ENCODE measurements at places on chromosomes 6 and 20.

GRCh38 chr6:72952808-72953630 is 272.3 kb downstream of the KHDC1L start:
- no peak for DNase-seq
- no peak overlapping the region for H3K27ac ChIP-seq
- peaks cover 1% of the 10 kb centered on the region for H3K36me3 ChIP-seq
- H3K27me3 ChIP-seq = no peaks in the 10 kb centered on the region

- peaks cover 3% of the 10 kb centered on the region for H3K36me3 ChIP-seq
- DNase-seq = no peak
- no peak overlapping the region for H3K4me3 ChIP-seq
- H3K27me3 ChIP-seq = no peaks in the 10 kb centered on the region
Observed at GRCh38 chr20:33687993-33688937, 2.1 kb upstream of the E2F1 start.

DNA sequence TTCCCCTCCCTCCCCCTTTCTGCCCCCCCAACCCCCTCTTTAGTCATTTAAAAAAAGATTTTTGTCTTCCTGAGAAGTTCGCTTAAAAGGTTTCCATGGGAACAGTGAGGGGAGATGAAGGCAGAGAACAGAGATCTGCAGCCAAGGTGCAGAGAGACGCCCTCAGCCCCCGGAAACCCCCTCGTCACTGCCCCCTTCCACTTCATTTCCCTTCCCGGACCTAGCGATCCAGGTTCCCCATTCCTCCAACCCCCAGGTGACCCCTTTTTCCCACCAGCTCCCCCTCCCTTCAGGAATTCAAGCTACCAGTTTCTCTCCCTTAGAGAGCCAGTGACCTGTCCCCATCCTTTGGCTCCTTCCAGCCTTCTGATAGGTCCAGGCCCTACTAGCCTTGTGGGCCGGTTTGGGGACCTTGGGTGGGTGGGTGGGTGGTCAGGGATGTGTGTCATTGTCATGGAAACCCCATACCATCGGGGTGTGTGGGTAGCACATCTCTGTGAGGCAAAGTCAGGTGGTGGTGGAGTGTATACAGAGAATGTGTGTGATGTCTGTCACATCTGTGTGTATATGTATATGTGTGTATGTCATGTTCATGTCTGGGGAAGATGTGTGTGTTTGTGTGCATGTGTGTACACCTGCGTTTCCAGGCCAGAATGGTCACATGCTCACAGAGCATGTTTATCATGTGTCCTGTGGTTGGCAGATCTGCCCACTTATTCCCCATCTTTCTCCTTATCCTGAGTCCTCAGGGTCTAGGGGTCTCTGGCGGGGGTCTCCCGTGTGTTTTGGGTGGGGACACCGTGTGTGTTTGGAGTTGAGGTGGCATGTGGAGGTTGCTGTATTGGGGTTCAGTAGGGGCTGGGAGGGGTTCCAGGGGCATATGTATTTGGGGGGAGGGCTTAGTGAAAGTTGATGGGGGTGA is 7.0 kb downstream of the SYNGAP1 start:
- H3K4me3 ChIP-seq = peak overlapping the region; percentile 87
- DNase-seq = no peak
- peaks cover 12% of the 10 kb centered on the region for H3K36me3 ChIP-seq
- no peaks in the 10 kb centered on the region for H3K27me3 ChIP-seq

DNA sequence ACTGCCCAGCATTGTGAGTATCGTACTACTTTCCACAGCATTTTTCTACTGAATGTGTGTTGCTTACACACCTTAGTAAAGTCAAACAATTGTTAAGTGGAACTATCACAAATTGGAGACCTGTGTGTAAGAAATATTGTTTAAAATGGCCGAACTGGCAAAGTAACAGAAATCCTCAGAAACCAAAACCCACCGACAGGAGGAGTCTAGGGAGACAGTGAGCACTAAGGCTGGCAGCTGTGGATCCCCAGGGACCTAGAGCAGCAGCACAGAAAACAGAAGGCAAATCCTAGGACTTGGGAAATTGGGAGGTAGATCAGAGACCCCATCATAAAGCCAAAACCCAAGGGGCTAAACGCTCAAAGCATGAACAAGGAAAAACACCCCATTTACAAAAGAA is 69.9 kb downstream of the SESN1 start:
- H3K27ac ChIP-seq = no peak overlapping the region
- H3K4me1 ChIP-seq = peaks cover 29% of the 10 kb centered on the region
- H3K4me3 ChIP-seq = no peak overlapping the region
- H3K36me3 ChIP-seq = peaks cover 3% of the 10 kb centered on the region

DNA sequence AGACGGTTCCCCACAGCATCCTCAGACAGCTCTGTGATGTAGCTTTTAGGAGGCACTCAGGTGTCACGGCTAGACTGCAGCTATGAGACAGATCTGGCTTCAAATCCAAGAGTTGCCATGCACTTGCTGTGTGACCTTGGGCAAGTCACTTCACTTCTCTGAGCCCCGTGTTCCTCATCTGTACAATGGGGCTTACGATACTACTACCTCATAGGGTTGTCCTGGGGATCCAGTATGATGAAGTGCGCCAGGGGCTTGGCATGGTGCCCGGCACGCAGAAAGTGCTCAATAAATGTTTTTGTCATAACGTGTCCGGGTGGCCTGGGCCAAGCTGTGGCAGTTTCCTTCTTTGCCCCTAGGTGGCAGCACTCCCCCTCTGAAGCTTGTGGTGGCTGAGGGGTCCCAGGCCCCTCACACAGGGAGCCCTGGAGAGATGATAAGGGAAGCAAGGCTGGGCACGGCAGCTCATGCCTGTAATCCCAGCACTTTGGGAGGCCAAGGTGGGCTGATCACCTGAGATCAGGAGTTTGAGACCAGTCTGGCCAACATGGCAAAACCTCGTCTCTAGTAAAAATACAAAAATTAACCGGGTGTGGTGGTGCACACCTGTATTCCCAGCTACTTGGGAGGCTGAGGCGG is 19.1 kb upstream of the CHMP4B start:
- no peaks in the 10 kb centered on the region for H3K27me3 ChIP-seq
- H3K4me1 ChIP-seq = peaks cover 2% of the 10 kb centered on the region
- peak; percentile 68 for DNase-seq
- no peak overlapping the region for H3K27ac ChIP-seq
- H3K36me3 ChIP-seq = peaks cover 11% of the 10 kb centered on the region
- no peak overlapping the region for H3K4me3 ChIP-seq

GRCh38 chr6:71330501-71330900 is 41.9 kb downstream of the OGFRL1 start:
- H3K36me3 ChIP-seq = no peaks in the 10 kb centered on the region
- H3K4me1 ChIP-seq = peaks cover 6% of the 10 kb centered on the region
- H3K4me3 ChIP-seq = no peak overlapping the region
- H3K27me3 ChIP-seq = no peaks in the 10 kb centered on the region
- no peak overlapping the region for H3K27ac ChIP-seq

GRCh38 chr6:35620706-35621105 is 68.0 kb downstream of the FKBP5 start:
- no peak overlapping the region for H3K27ac ChIP-seq
- no peak for DNase-seq
- H3K4me3 ChIP-seq = no peak overlapping the region
- no peaks in the 10 kb centered on the region for H3K27me3 ChIP-seq
- peaks cover 35% of the 10 kb centered on the region for H3K4me1 ChIP-seq

DNA sequence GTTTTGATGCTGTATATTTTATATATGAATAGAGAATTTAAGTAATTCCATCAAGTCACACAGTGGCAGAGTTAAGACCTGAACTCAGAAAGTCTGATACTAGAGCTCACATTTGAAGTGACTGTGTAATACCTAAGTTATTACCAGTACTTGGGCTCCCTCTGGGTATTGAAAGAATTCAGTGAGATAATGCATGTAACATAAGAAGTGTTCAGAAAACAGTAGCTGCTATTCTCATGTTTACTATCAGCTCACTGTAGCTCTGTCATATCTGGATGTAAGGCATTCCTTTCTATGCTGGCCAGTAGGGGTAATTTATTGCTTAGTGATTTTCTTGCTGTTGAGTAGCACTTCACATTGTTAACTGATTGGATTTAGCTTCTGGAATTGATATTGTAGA is 44.6 kb downstream of the NKX2-4 start:
- H3K27me3 ChIP-seq = no peaks in the 10 kb centered on the region
- no peak for DNase-seq
- H3K27ac ChIP-seq = no peak overlapping the region
- peaks cover 47% of the 10 kb centered on the region for H3K36me3 ChIP-seq

- H3K36me3 ChIP-seq = no peaks in the 10 kb centered on the region
- H3K4me3 ChIP-seq = no peak overlapping the region
- peaks cover 11% of the 10 kb centered on the region for H3K27me3 ChIP-seq
- H3K27ac ChIP-seq = no peak overlapping the region
Observed at GRCh38 chr6:134701301-134701700, 248.6 kb downstream of the ALDH8A1 start.

- DNase-seq = no peak
- no peaks in the 10 kb centered on the region for H3K36me3 ChIP-seq
- H3K27ac ChIP-seq = no peak overlapping the region
- H3K27me3 ChIP-seq = no peaks in the 10 kb centered on the region
- H3K4me3 ChIP-seq = no peak overlapping the region
- no peaks in the 10 kb centered on the region for H3K4me1 ChIP-seq
Observed at GRCh38 chr20:52432740-52433139, 241.2 kb upstream of the ZFP64 start.

- no peak overlapping the region for H3K4me3 ChIP-seq
- H3K27me3 ChIP-seq = no peaks in the 10 kb centered on the region
- H3K36me3 ChIP-seq = peaks cover 4% of the 10 kb centered on the region
- no peak for DNase-seq
- no peak overlapping the region for H3K27ac ChIP-seq
- no peaks in the 10 kb centered on the region for H3K4me1 ChIP-seq
Observed at GRCh38 chr6:1745814-1746213, 136.1 kb downstream of the FOXC1 start.

GRCh38 chr20:61454053-61454452 is 202.0 kb downstream of the CDH4 start:
- H3K4me1 ChIP-seq = no peaks in the 10 kb centered on the region
- H3K27ac ChIP-seq = no peak overlapping the region
- H3K4me3 ChIP-seq = no peak overlapping the region
- no peaks in the 10 kb centered on the region for H3K36me3 ChIP-seq

GRCh38 chr20:8616792-8617191 is 452.1 kb upstream of the PLCB4 start:
- H3K36me3 ChIP-seq = no peaks in the 10 kb centered on the region
- no peaks in the 10 kb centered on the region for H3K27me3 ChIP-seq
- no peak overlapping the region for H3K4me3 ChIP-seq
- DNase-seq = no peak

DNA sequence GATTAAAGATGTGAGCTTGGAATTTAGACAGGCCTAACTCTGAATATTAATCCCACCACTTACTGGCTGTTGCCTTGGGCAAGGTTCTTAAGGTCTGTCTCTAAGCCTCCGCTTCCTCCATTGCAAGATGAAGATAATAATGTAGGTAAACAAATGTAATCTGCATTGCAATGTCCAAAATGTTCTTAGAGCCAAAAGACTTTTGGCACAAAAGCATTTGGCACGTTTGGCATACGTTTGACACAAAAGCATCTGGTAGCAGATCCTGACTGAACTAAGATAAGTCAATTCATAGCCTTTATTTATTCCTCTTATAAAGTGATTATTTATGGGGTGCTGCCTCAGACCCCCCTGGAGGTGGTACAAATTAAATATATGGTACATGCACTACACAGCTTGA is 229.9 kb upstream of the STXBP5 start:
- DNase-seq = no peak
- H3K4me3 ChIP-seq = no peak overlapping the region

- H3K27me3 ChIP-seq = peaks cover 18% of the 10 kb centered on the region
- DNase-seq = no peak
- peaks cover 7% of the 10 kb centered on the region for H3K4me1 ChIP-seq
- H3K36me3 ChIP-seq = no peaks in the 10 kb centered on the region
- H3K4me3 ChIP-seq = no peak overlapping the region
Observed at GRCh38 chr20:48406912-48407340, 420.9 kb downstream of the PREX1 start.

- peaks cover 14% of the 10 kb centered on the region for H3K4me1 ChIP-seq
- no peak overlapping the region for H3K27ac ChIP-seq
- H3K27me3 ChIP-seq = peaks cover 79% of the 10 kb centered on the region
- H3K4me3 ChIP-seq = no peak overlapping the region
- H3K36me3 ChIP-seq = peaks cover 6% of the 10 kb centered on the region
Observed at GRCh38 chr6:28203201-28203600, 21.9 kb upstream of the ZSCAN9 start.

- H3K36me3 ChIP-seq = no peaks in the 10 kb centered on the region
- H3K27me3 ChIP-seq = no peaks in the 10 kb centered on the region
- no peak overlapping the region for H3K4me3 ChIP-seq
- peaks cover 48% of the 10 kb centered on the region for H3K4me1 ChIP-seq
- no peak for DNase-seq
Observed at GRCh38 chr6:14380901-14381828, 263.6 kb downstream of the CD83 start.

- H3K27ac ChIP-seq = no peak overlapping the region
- no peak overlapping the region for H3K4me3 ChIP-seq
- no peaks in the 10 kb centered on the region for H3K27me3 ChIP-seq
- no peaks in the 10 kb centered on the region for H3K36me3 ChIP-seq
- H3K4me1 ChIP-seq = no peaks in the 10 kb centered on the region
Observed at GRCh38 chr6:19444481-19444880, 392.7 kb upstream of the ID4 start.

DNA sequence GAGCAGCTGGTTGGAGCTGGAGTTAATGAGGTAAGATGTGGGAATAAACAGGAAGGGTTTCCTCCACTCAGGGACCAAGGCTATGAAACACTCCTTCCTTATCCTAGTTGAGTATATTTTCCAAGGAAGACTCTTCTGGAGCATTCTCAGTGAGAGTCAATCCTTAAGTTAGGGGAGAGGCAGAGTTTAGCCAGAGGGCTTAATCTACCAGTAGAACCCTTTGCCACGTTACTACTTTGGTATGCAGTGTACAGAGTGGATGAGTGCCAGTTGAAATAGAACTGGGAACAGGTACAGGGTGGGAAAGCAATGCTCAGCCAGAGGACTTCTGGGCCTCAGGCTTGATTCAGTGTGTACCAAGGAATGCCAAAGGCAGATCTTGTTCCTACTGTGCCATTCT is 114.3 kb downstream of the UBE3D start:
- peaks cover 51% of the 10 kb centered on the region for H3K36me3 ChIP-seq
- H3K27ac ChIP-seq = no peak overlapping the region
- DNase-seq = no peak
- H3K4me3 ChIP-seq = no peak overlapping the region
- H3K27me3 ChIP-seq = no peaks in the 10 kb centered on the region
